Umbilical cord (tissue), 2 donors: ENCODE measurements at places on chromosomes 6 and 20.

DNA sequence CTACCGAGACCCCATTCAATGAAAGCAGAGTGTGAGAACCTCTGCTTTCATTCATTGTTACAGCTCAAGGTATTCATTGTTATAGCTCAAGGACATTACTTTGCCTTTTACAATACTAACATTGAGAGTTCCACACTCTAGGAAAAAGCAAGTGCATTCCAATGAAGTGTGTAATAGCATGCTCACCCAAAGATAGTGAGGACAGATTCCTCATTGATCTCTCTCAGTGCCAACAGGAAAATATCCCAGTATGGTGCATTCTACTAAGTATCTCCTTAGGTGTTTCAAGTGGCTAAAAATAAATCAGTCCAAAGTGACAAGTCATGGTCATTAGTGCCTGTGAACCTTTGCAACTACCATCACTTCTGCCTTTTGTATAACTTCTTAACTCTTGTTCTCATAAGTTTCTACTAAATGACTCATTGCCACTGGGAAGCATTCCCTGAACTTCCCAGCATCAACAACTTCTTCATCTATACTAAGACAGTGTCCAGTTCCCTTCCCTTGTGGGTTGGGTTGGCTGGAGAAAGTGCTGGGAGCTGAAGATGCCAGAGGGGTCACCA, 140.7 kb upstream of the STXBP5 start:
- no peak for DNase-seq

DNA sequence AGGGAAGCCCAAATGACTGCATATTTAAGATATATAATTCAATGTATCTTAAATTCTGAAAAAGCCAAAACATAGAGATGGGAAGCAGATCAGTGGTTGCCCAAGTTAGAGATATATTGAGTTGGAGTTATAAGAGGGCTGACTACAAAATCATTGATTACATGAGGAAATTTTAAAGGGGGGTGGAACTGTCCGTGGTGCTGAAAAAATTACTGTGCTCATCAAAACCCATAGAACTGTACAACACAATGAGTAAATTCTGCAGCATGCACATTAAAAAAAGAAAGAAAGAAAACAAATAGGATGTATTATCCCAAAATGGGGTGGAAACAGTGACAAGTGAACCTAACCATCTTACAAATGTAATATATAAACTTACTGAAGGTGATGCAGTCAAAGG, 100.9 kb downstream of the FUT9 start:
- DNase-seq = peak; percentile 14

GRCh38 chr6:84422380-84422968, 195.0 kb upstream of the CEP162 start:
- DNase-seq = peak; percentile 57

GRCh38 chr6:168051648-168052047, 27.4 kb downstream of the FRMD1 start:
- no peak for DNase-seq

GRCh38 chr6:142542704-142543233, 241.0 kb downstream of the ADGRG6 start:
- peak; percentile 74 for DNase-seq

DNA sequence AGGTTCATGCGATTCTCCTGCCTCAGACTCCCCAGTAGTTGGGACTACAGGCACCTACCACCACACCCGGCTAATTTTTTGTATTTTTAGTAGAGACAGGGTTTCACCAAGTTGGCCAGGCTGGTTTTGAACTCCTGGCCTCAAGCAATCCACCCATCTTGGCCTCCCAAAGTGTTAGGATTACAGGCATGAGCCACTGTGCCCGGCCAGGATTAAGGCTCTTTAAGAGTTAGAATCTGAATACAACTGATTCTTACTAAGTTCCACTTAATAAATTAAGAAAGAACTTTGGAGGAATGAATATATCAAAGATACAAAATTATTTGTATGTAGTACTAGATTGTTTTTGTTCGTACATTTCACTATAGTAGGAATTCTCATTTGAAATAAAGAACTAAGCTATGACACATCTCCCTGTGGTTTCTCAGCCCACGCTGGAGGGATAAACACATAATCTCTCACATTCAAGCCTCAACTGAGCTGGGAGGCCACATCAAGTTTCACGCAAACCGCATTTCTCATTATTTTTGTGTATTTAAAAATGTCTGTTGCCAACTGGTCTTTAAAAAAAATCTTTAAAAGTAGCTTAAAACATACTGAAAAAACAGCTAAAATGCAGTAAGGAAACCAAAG, 34.2 kb downstream of the DTNBP1 start:
- peak; percentile 71 for DNase-seq

DNA sequence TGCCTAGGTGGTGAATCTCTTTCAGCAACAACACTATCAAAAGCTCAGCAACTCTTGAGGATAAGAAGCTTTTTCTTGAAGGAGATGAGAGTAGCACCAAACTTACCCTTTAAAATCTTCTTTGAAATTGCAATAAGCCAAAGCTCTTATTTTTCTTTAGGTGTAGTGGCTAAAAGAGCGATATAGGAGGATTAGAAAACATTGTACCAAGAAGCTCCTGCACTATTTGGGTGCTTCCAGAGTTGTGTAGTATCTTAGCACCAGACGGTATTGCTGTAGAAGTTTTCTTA, 1.2 kb downstream of the FUT9 start:
- DNase-seq = no peak

DNA sequence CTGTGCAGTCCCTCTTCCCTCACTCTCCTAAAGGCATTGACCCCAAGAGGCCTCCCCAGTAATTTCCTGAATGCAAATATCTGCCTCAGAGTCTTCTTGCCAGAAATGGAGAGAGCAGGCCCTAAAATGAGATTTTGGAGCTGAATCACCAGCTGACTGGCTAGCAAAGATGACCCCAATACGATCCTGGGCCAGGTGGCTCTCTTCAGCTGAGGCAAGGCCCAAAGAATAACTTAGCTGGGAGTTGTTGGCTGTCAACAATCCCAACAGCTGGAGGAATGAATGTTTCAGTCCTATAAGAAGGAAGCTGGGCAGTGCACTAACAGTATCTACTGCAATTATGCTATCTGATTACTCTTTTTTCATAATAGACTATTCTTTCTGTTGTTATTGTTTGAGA, 37.2 kb upstream of the VGLL2 start:
- no peak for DNase-seq

DNA sequence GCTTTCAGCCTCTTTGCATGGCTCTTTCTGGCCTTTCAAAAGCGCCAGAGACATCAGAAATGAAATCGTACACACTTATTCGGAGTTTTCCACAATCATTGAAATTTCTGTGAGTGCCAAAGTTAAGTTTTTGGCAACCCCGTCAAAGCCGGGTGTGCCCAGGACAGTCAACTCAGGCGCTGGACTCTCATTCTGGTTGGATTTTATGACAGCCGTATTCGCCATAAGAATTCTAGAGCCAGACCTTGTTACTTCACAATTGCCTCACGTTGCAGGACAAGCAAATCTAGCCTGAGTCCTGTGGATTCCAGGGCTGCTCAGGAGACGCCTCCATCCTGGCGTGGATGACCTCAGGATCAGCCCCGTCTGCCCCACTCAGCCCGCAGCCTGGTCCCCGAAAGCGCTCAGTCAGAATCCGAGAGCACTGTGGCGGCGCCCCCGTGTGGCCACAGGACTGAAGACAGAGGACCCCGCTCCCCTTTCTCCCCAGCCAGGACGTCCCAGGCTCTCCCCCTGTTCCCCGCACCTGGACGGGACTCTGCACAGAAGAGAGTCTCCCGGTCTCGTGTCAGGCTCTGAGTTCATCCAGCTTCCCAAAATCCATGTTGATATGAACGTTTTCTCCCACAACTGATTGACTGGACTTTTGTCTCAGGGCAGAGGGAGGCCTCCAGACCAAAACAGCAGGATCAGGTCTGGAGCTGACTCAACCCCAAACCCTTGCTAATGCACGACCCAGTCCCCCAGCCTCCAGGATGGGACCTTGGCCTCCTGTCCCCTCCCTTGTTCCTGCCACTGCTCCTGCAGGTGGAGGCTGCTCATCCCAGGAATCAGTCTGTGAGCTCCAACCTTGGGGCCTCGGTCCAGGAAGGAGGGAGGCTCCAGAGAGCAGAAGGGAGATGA, 38.2 kb downstream of the MICA start:
- DNase-seq = peak; percentile 73

DNA sequence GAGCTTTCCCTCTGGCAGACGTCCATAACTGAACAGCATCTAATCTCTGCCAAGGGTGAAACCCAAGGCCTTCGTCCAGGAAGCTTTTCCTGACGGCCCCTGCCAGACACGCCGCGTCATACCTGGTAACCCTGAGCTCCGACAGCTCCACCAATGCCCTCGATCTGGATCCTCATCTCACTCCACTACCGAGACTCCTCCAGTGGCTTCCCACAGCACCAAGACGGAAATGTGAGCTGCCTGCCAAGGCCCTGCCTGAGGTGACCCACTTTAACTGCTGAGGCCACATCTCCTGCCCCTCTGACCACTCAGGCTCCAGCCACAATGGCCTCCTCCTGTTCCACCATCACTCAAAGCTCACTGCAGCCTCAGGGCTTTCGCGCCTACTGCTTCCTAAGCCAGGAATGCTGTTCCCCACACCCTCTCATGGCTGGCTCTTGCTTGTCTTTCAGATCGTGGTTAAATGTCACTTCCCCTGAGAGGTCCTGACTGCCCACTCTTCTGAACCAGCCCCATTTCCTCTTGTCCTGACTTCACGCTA, 143.2 kb downstream of the PREX1 start:
- no peak for DNase-seq

GRCh38 chr6:160197662-160198061, 61.0 kb downstream of the SLC22A2 start:
- no peak for DNase-seq

DNA sequence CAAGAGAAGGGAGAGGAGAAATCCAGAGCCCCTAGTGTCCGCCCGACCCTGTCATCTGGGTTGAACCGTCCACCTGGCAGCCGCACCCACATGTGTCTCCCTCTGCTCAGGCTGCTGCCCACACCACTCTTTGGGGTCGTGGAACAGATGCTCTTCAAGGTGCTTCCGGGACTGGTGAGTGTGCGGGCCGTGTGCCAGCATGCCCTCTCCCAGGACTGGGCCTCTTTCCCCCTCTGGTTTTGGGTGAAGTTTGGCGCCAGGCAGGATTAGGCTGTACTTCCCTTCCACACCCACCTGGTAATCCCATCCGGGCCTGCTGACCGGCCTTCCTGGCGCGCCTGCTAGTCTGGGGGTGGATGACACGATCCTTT, 7.9 kb downstream of the BPIFB3 start:
- DNase-seq = peak; percentile 5

- no peak for DNase-seq
These were observed 156.3 kb downstream of the MTFR2 start for GRCh38 chr6:136093835-136094234.

DNA sequence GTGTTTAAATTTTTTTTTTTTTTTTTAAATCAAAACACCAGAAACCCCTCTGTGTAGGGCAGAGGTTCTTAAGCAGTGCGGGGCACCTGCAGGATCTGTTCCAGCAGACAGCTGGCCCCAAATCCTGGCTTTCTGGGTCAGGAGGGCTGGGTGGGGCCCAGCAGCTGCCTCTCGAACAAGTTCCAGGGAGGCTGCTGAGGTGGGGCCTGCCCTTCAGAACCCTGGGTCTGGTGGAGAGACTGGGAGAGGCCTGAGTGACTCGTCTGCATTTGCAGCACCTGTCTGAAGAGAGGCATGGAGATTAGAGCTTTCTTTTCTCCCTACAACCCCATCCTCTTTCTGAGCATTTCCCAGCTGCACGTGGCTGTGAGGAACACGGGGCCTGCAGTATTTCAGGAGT, 8.4 kb downstream of the PSMG4 start:
- no peak for DNase-seq

GRCh38 chr20:52833901-52834300, 138.3 kb upstream of the TSHZ2 start:
- no peak for DNase-seq

GRCh38 chr20:53763707-53764414, 170.2 kb upstream of the ZNF217 start:
- DNase-seq = peak; percentile 23

DNA sequence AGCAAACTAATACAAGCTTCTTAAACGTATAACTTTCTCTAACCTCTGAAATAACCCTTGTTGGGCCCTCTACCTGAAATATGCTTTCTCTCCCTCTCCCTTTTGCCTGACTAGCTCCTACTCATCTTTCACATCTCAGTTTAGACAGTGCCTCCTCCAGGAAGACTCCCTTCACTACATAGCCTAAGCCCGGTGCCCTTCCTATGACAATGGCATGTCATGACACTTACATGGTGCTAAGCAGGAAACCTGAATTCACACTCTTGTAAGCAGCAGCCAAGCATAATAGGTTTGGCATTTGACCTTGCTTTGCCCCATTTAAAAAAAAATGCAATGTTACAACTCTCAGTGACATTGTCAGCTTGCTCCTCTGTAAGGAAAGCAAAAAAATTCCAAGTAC, 33.1 kb upstream of the FBXL4 start:
- DNase-seq = no peak
